Effector CD4-positive, alpha-beta T cell (primary cell): ENCODE measurements at places on chromosomes 1 and 21.

DNA sequence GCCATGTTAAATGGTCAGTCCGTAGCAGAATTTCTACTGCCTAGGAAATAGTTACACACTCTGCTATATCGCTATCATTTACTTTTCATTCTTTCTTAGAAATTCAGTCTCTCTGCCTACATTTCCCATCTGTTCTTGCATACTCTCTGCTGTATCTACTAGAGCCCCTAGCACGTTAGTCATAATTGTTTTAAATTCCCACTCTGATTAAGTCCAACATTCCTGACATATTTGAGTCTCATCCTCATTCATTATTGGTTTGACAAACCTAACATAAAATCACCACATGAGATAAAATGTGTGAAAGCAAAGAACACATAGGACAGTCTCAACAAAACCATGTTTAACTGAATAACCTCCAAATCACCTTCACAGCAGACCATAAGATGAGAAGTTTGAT lies 513.6 kb downstream of the PLPP3 start:
- no peak for DNase-seq

GRCh38 chr1:218817071-218817470 lies 356.6 kb upstream of the LYPLAL1 start:
- no peak for DNase-seq

- no peak for DNase-seq
These were observed 17.0 kb downstream of the C1orf159 start for GRCh38 chr1:1098681-1099421.

DNA sequence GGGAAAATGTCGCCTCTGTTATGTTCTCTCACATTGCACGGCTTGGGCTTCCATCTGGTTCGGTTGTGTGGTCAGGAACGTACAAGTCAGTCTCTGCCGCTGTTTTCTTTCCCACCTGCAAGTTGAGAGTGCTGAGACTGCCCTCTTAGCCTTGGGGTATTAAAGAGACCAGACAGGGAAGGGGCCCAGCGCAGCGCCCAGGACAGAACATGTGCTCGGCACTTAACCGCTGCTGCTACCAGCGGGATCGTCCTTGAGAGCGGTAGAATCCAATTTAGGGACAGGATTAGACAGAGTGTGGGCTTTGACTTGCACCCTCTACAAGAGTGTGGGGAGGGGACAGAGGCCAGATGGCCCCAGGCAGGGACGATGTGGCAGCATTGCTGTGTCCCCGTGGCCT lies 17.7 kb upstream of the AGPAT3 start:
- no peak for DNase-seq

GRCh38 chr1:228972576-228972975 lies 237.3 kb downstream of the RHOU start:
- no peak for DNase-seq

DNA sequence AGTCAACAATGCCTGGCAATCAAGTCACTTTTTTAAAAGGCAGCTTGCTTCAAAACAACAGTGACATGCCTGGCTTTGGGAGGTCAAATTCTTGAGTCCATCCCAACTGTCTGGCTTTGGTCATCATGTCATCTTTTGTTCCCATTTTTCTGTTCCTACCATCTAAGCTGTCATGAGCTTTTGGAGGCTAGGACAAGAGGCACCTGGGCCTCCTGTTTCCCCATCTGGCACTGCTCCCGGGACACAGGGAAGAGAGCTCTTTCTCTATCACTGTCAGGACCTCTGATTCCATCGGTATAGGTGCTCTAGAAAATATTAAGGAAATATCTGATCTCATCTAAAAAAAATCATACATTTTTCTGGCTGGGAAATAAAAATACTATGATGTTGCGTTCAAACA lies 156.3 kb downstream of the CLIC6 start:
- no peak for DNase-seq

- no peak for DNase-seq
These were observed 65.0 kb downstream of the LRRC40 start for GRCh38 chr1:70140343-70140742.

DNA sequence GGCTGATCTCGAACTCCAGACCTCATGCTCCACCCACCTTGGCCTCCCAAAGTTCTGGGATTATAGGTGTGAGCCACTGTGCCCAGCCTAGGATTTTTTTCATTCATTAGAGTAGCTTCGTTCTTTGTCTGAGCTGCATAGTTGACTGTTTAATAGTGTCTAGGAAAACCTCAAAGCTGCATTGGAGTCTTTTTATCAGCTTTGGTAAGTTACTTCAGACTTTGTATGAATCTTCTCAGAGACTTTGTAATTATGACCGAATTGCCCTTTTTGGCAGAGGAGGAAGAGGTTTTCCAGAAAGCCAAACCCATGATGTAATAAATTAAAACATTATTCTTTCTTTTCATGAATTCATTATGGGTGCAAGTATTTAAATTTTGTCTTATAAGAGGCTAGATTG lies 5.1 kb downstream of the DNAJB4 start:
- DNase-seq, result no peak

- DNase-seq, result no peak
These were observed 3.3 kb downstream of the AHDC1 start for GRCh38 chr1:27600498-27601175.

DNA sequence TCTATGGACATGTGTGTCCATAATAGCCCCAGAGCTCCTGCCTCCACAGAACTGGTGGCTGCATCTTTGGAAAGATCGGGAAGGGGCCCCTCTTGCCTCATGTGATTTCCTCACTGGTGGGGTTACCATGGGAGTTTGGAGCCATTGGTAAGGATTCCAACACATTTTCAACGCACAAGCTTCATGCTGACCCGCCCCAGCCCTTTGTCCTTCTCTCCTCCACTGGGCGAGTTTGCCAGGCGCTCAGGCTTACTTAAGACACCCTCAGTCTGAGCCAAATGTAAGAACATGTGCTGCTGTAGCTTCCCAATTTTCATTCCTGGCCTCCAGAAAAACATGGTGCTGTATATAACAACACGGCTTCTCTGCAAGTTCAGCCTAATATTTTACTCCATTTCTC lies 72.4 kb downstream of the ATP5PO start:
- DNase-seq, result no peak

DNA sequence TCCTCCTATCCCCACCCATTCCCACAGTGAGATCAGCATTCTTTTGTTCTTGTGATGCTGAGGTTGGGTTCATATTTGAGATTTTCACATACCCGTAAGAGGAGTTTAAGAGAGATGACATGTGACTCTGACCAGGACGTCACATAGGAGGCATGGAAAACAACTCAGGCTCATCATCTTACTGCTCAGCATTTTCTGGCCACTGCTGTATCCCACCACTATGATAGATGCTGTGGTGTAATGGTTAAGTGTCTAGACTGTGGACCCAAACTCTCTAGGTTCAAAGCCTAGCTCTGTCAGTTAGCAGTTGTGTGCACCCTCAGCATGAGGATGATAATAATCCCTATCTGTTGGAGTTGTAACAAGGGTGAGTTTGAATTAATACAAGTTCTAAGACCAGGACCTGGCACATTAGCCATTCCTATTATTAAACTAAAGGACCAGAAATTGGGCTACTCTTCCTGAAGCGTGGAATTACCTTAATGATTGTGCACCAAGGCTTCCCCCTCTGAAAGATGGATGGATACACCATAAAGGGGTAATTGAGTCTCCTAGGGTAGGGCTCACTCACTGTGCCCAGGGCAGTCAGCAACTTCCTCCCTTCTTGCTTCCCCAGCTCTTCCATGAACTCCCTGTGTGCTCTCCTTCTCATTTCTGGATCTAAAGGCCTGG lies 40.9 kb downstream of the LGR6 start:
- no peak for DNase-seq

- no peak for DNase-seq
These were observed 2.8 kb upstream of the EFHD2 start for GRCh38 chr1:15406614-15407559.

- DNase-seq, result no peak
These were observed 160.2 kb upstream of the COA6 start for GRCh38 chr1:234212764-234213657.

- no peak for DNase-seq
These were observed 1.0 kb downstream of the ANGEL2 start for GRCh38 chr1:213014642-213015041.

GRCh38 chr21:31666445-31667010 lies 7.0 kb downstream of the SOD1 start:
- DNase-seq, result no peak

DNA sequence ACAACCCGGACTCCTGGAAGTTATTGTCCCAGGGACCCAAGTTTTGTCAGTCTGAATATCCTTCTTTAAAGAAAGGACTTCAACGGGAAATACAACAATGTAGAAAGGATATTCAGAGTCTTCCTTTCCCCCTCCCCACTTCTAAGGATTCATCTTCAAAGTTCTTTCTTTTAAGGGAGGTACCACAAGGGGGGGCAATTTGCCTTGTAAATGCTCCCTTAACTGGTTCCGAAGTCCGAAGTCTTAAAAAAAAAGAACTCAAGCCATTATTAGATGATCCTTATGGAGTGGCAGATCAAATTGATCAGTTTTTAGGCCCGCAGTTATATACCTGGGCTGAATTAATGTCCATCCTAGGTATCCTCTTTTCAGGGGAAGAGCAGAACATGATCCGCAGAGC lies 47.0 kb downstream of the SERINC2 start:
- DNase-seq, result no peak

DNA sequence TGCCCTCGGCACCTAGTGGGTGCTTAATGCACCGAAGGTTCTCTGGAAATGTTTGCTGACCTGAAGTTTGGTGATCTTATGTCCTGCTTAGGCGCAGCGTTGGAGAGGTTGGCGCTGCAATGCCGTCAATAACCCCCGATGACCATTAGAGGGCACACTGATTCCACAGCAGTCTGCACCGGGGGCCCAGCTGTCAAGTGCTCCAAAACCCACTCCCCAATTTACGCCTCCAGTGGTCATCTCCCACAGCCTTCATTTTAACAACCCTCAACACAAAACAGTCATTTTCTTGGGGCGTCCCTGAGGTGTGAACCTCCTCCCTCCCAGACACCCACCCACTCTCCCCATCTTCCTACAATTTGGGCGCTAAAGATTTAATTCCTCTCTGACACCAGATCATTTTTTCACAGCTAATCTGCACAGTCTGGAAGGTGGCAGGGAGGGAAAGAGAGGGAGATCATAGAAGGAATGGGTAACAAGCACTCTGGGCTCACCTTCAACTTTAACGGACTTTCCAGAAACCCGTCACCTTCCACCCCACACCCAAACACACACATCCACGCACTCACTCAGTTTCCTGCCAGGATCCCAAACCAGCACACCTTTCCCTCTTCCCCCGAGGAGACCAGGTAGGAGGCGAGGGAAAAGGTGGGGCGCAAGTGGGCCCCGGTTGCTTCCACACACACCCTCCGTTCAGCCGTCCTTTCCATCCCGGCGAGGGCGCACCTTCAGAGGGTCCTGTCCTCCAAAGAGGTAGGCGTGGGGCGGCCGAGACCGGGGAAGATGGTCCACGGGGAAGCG lies 570 bp upstream of the NPR1 start:
- peak; percentile 21 for DNase-seq

DNA sequence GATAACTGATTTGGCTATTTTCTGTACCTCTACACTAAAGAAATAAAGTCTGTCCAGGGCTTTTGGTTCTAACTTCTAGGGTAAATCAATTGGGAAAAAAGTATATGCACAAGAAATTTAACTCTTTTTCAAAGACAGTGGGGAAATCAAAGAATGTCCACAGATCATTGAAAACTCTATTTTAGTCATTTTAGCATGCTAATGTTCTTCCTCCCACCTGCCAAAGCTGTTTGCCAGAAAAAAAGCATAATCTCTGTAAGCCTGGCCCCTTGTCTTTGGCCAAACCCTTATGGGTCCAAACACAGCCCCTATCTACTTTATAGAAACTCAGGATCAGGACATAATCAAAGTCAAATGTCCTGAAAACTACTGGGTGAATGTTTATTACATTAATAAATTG lies 302.2 kb upstream of the ESRRG start:
- DNase-seq, result no peak

DNA sequence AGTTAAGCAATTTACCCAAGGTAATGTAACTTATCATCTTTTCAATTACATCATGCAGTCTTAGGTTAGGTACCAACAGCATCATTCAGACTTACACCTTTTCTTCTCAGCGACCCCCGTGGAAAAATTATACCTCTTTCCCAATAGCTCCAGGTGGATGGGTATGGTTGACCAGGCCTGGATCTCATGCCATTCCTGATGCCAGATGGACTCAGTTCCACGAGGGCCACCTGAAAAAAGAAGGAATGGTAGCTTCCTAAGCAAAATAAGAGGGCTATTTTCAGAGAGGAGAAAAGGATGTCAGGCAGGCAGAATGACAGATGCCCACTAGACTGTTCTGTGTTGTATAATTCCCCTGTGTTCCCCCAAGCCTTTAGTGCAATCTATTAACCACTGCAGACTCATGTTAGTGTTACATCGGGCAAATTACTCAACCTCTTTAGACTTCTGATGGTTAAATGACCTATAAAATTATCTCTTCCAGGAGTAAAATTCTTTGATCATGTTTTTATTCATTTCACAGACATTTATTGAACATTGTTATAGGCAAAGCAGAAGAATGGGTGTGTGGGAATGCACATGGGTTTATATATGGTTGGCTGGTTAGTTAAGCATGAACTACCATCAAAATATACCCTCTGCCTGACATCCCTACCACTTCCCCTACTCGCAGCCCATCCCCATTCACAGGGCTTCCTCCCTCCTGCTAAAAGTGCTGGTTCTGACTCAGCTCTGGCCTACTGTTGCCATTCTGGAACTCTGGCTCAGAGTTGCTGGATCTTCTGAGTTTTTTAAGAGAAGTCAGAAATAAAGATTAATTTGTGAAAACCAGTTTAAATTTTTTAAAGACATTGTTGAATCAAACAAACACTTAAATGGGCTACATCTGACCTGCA lies 10.6 kb upstream of the MYSM1 start:
- no peak for DNase-seq

- no peak for DNase-seq
These were observed 72.8 kb upstream of the HSD17B7 start for GRCh38 chr1:162717548-162718184.

DNA sequence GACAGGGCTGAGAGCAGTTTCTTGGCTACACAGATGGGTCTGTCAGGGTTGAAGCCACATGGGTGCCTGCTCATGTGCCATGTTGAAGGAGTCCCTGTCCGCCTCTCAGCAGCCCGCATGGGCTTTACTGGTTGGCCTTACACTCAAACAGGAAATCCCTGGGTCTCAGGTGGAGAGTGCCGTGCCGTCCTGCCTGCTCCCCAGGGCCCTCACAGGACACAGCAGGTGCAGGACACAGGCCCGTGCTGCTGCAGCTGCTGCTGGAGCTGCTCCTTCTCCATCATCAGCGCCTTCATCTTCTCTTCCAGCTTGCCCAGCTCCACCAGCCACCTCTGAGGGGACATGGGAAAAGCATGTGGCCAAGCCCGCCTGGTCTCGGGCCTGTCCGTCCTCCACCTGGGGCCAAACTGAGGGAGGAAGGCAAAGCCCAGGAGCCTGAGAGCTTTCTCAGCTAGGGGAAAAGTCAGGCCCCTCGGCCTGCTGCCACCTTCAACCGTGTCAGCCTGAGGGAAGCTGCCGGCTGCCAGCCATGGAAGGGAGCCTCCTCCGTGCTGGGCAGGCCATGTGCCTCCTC lies 5.5 kb downstream of the SLFNL1 start:
- no peak for DNase-seq

GRCh38 chr1:2580691-2581090 lies 5.9 kb upstream of the PRXL2B start:
- DNase-seq, result no peak
